ENCODE measurements at places on chromosomes 2 and 18.

- no peak for DNase-seq
These were observed 203.8 kb downstream of the PLCL1 start for GRCh38 chr2:198008230-198008629.

GRCh38 chr2:234139755-234140154 is 89.3 kb downstream of the SPP2 start:
- no peak for DNase-seq

DNA sequence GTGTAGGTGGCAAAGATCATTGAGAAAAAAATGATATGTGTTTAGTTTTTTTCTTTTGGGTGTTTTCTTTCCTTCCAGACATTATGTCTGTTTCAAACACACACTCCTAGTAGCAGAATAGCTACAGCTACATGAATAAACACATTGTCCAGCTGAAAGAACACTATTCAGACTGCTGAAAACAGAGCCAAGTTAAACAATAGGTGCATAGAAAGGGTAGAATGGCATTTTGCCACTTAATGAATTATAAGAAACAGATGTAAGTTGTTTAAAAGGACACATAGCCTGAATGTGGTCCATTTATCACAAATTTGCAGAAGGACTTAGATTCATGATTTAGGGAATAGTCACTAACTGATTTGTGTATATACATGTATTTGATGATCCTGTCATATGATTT is 20.1 kb downstream of the CTLA4 start:
- no peak for DNase-seq

- no peak for DNase-seq
These were observed 294.1 kb downstream of the CDCA7 start for GRCh38 chr2:173648816-173649215.

GRCh38 chr2:45935791-45936622 is 284.5 kb downstream of the PRKCE start:
- no peak for DNase-seq

DNA sequence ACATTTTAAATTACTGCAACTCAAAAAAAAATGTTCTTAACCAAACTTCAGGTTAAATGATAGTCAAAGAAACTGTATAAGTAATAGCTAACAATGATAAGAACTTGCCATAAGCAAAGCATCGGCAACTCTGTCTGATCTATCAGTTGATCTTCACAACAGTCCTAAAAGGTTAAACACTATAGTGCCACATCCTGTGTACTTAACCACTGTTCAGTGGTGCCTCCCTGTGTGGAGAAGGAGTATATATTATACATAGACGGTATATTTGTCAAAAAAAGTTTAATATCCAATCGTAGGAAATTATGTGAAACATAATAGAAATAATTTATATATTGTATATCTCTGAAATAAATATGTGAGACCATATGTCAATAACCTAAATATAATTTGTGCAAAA is 13.0 kb downstream of the DTNA start:
- DNase-seq = no peak

DNA sequence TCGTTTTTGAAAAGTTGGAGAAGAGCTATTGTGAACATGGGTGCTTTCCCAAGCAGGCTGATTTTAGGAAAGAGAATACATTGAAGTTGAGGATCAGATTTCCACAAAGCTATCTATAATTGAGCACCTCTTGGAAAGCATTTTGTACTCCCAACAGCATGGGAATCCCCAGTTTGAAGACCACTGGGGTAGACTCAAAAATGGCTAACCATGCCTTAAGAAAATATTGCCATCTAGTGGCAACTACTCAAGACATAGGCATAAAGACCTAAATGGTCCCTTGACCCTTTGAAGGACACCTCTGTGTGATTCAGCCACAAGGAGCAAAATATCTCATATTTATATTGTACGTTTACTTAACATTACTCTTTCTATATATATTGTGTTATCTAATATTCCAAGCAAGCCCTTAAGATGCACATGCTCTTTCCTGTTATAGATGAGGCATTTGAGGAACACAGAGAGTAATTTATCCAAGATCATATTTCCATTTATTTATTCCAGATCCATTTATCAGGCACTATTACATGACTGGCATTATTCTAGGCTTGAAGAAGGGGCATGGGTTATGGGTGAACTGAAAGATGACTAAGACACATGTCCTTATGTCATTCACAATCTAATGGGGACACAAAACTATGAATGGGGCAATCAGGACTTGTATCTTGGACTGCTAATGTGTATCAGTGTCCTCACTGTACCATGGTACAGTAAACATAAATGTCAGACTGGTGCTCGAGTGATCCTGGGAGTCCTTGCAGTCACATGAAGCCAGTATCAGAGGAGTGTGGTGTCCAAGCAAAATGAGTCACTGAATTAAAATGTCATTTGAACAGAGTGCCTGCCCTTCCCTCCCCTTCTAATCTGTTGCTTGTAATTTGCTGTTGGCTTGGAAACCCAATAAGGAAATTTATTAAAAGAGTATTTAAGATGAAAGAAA is 121.0 kb upstream of the XPO1 start:
- DNase-seq = no peak

DNA sequence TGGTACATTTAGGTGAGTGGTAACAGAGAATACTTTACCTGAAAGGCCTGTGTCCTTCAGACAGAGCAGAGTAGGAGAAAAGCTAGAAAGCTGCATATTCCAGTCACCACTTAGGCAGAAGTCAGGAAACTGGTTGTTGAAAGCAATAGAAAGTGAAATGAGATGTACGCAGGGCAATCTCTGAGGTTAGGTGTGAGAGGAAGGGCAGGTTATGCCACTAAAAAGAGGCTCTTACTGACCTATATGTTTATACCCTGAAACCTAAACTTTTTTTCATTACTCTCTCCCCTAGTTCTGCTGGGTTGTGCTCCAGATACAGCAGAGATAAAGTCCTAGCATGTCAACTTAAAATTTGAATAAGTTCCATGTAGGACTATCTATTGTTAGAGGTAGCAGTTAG is 93.5 kb downstream of the COX7A2L start:
- DNase-seq = no peak

DNA sequence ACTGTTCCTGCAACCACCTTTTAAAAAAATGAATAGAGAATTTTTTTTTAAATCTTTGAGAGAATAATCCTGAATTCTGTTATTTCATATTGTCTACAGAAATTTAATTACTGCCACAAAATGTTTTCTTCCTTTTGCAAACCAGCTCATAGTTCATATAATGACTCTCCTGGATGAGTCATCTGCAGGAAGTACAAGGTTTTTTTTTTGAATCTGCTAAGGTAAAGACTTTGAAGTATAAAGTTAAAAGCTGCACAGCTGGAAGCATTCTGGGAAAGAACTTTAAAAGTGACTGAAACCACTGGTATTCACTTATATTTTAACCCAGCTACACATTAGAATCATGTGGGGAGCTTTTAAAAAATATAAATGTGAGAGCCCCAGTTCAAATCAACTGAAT is 25.4 kb downstream of the SESTD1 start:
- DNase-seq = no peak

DNA sequence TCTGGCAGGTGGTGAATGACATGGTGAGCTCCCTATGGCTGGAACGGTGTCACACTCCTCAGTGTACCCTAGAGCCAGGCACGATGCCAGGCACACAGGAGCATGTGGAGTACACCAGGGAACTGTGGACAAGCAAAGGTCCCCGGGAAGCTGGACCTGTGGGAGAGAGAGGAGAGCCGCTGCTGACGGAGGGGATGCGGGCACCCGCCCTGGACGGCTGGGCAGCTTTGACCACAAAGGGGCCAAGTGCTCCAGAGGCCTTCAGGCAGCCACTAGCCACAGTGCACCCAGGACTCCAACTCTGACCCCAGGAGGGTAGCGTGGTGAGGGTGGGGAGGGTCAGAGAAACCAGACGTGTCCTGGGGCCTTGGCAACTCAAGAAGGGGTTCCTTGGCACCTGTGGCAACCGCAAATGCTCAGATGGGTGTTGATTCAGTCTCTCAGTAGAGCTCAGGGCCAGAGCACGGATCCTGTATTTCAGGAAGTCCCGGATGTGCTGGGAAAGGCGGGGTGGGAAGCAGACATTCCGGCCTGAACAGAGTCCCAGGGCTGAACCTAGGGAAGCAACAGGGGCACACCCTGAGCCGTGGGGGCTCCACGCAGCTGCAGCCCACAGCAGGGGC is 2.3 kb upstream of the MAB21L4 start:
- DNase-seq = no peak

DNA sequence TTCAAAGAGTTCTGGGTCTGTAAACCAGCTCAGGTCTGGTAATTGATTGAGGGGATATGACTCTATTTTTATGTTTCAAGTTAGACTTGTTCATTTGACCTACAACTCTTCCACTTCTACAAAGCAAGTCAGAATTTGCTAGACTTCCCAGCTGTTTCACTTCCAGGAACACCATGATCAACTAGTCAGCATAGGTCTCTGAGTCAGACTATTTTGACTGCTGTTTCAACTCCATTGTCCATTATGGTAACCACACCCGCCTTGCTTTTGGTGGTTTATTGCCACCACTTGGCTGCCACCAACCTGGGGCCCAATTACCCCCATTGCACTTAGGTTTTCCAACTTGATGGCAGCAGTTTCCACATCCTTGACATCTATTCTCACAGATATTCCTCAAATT is 116.6 kb downstream of the LAMA3 start:
- no peak for DNase-seq

DNA sequence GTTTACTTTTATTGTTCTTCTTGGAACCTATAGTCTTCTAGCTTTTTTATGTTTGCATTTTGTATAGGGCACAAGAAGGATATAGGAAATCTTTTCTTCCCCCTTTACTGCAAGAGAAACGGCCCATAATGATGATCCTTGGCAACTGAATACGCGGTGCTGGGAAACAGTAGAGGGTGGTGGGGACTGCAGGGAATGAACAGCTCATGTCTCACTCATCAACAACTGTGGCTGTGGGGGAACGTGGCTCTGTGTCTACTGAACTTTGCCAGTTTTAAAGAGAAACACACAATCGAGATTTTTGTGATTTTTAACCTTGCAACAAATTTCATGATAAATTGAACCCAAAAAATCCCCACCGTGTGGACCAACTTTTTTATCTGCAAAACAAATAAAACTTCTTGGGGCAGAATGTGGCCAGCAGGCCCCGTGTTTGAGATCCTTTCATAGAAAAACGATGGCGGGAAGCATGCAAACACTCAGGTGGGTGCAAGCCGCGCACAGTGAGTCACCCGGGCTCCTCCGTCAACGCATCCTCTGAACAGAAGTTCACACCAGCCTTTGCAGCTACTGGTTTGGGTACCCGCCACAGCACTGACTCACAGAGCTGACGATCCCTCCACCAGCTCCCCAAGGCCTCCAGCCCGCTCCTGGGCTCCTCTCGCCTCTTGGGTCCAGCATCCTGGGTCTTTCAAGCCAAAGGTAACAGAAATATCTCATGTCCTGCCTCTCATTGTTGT is 149.3 kb downstream of the COL6A3 start:
- DNase-seq = no peak

- no peak for DNase-seq
These were observed 2.0 kb upstream of the SCN3A start for GRCh38 chr2:165205865-165206264.

DNA sequence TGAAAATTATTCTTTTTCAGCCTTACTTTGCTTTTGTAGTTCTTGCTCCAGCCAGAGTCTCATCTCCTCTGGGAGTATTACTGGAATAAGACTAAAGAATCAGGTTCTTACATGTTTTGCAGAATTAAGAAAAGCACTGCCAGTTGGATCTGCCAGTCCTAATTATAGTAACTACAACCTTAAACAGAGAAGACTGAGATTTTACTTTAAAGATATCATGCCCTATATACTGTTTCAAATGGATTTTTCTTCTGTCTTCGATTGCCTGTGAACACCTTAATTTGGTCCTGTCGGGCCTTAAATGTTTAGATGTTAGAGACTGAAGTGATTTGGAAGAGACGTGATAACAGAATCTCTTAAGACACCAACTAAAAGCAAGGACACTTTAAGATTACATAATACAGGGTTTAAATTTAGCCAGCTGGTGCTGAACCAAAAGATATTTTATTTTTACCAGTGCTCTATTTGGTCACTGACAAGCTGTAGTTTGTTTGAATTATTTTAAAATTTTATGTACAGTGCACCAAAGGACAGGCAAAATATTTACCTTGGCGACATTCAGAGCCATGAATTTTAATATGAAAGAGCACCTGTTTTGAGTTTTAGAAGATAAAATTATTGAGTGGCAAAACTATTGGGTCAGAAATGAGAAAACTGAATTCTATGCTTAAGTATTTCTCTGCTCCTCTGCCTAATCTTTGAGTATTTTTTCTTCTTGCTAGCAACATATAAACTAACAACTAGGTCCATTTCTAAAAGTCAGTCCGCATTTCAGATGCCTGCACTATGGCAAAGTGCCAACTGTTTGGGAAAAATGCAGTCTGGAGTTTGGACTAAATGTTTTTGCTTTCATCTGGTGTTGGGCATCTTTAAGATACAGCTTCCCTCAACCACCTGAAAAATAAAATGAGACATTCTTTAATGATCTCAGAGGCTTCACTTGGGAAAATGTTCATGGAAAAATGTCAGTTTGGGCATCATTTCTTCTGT is 300.0 kb downstream of the XIRP2 start:
- no peak for DNase-seq

GRCh38 chr2:37244017-37244416 is 12.6 kb downstream of the NDUFAF7 start:
- DNase-seq = no peak

DNA sequence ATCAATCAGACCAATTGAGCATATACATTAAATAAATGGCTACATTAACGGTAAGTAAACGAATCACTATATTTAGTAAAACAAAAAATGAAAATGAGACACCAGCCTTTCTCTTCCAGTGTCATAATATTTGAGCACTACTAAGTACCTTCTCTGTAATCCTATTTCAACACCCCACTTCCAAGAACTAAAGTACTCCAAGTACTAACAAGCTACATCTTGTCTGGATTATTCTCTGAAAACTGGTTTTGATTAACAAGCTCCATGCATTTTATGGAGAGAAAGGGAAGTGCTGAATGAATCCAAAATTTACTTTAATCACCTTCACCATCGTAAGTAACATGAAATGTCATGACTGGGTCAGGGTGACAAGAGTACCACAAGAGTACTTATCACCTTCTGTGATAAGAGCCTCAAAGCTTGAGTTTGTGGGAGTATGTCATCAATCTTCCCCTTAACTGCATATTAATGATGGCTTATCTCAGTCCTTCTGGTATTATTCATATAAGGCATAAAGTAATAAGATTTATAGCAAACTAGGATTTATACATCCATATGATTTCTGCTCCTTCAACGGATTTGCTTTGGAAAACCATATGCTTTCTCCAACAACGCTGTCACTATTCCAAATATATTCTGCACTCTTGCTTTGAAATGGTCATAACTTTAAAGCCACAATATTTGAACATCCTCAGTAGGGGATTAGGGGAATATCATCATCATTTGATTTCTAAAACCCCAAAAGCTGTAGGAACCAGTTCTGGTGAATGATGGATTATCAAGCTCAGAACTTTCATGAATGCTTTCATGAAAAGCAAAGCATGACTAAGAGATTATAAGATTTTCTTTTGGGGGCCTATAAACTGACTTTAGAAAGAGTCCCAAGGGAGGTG is 127.0 kb downstream of the ANTXR1 start:
- DNase-seq = no peak
